ENCODE measurements at places on chromosomes 3 and 15. TPM values are rescaled to one million over a fixed set of nuclear protein-coding genes. Genes with fewer than 3 reads are reported as not detected.

SLC6A20 gene
- total RNA-seq, result 0.26 TPM

SOX2 gene
- 0.28 TPM for total RNA-seq

MEF2A gene
- 35.4 TPM for total RNA-seq

GRCh38 chr3:25469558-25469957, 41.5 kb downstream of the RARB start:
- no peak for DNase-seq

- DNase-seq, result no peak
Observed at GRCh38 chr3:29789686-29790085, 508.8 kb downstream of the RBMS3 start.

DNA sequence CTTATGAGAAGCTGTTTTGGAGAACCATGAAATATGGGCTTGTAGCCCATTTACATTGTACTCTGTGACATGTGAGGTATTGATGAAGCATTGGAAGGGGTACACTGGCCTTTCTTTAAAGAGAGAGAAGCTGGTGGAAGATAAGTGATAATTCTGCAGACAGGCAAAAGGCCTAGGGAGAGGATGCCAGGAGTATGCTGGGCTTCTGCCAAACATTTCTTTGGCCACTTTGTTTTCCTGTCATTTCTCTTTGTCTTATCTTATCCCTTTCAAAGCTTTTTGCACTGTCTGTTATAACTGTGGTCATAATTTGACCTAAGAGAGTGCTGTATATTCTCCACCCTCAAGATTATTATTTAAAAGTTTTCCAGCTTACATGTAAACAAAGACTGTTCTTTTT, 109.6 kb upstream of the SEMA6D start:
- DNase-seq, result no peak

- no peak for DNase-seq
Observed at GRCh38 chr3:169984292-169984691, 17.7 kb downstream of the SEC62 start.
